ENCODE measurements at places on chromosomes 4 and X.
A peak's percentile ranks its signal among the peaks of the same experiment; 100 is the strongest.

- no peak for DNase-seq
These were observed 52.4 kb downstream of the DLG3 start for GRCh38 chrX:70497026-70497425.

- DNase-seq: no peak
These were observed 506.9 kb downstream of the MAGEB5 start for GRCh38 chrX:26722666-26723428.

GRCh38 chrX:17798921-17799320, 61.6 kb downstream of the SCML1 start:
- no peak for DNase-seq

DNA sequence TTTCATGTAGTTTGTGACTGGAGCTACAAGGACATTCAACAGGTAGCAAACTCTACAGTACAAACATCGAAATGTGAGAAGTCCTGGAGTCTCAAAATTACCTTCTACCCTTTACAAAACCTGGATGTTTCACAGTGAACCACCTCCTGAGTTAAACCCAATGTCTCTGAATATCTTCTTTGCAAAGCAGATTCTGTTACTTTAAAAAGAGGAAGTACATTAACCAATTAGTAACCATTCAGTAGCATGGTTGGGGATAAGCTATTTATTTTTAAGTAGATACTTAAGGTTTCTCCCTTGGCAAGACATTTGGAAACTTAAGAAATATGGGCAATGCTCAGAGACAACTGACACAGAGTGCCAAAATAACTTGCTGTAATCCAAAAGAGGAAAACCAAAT, 371.9 kb upstream of the NWD2 start:
- DNase-seq: no peak

DNA sequence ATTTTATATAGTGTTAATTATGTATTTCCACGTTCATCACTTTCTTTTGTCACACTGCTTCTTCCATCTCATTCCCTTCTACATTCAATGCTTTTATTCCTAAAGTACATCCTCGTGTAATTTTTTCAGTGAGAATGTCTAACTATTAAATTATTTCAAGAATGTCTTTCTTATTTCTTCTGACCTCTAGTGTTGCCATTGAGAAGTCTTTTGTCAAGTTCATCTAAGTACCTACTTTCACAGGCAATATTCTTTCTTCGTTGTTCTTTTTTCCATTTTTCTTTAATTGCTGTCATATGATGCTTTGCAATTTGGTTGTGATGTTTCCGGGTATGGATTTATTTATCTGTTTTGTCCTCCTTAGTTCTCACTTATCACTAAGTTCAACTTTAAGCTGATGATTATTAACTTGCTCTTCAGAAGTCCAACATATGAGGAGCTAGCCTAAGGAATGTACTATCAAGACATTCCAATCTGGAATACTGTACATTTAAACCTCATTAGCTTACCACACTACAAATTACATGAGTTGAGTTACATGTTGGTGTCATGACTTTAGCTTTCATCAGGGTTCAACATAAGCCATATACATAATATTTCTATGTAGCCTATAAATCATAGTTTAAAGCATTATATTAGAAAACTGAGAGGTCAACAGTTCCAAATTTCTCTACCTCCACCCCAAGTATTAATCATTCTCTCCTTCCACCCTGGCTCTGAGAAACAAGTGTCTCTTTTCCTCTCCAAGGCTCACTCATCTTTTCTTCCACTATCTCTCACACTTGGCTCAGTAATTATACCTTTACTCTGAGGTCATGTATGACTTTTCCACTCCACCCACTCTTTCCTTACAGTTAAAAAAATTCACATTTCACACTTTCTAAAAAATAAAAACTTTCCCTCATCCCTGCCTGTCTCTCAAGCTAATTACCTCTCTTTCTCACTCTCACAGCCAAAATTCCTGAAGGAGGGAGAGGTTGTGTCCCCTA, 81.5 kb downstream of the COX18 start:
- no peak for DNase-seq

DNA sequence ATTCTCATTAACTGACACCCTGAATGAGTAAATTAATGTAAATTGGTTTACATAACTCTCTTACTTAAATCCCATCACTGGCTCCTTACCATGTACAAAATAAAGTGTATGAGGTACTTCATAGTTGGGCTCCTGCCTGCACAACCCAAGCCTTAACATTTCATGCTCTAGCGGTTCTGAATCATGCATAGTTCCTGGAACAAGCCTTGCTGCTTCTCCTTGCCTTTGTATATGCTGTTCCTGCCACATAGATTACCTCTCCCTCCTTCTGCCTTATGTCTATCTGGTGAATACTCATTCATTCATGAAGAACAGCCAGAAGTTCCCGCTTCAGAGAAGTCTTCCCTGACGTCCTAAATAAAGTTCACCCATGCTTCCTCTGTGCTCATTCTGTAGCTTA, 594.7 kb downstream of the SMARCA1 start:
- DNase-seq: no peak

GRCh38 chr4:151990201-151990600, 229.4 kb upstream of the GATB start:
- DNase-seq: no peak

- no peak for DNase-seq
These were observed 23.2 kb downstream of the TAPT1 start for GRCh38 chr4:16203083-16203482.

DNA sequence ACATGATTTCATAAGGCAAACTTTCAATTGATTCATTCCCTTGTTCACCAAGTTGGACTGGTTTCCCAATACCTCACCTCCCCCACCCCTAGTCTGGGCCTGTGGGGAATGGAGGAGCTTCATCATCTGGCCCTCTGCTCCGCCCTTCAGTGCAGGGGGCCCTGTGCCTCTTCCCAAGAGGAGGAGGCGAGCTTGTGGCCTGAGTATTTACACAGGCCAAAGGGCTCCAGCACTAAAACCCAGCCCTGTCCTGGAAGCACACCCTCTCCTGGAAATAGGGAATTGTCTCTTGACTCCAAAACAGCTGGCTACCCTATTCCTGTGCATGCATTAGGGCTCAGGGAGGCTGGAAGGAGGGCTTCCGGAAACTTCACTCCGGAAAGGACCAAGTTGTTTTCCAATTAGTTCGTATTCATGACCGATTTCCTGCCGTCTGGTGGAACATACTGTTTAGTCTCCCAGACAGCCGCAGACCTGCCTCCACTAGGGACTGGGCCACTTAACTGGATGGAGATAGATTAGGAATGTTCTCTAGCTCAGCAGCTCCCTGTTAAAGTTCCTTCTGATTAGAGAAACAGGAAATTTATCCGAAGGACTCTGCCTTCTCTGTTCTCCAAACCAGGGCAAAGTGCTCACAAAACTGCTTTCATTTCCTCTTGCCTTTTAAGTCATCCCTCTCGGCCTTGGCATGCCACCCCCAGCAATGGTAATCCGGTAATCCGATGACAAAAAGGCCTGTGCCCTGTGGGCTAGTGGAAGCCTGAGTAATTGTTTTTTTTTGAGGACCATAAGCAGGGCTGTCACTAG, 5.8 kb downstream of the SRPX2 start:
- peak; percentile 64 for DNase-seq

- DNase-seq: no peak
These were observed 782 bp downstream of the ARHGAP24 start for GRCh38 chr4:85475631-85476233.
